ENCODE measurements at places on chromosomes 5 and 9.

- peak; percentile 45 for DNase-seq
Observed at GRCh38 chr9:134205672-134206310, 41.4 kb upstream of the RNU6ATAC start.

DNA sequence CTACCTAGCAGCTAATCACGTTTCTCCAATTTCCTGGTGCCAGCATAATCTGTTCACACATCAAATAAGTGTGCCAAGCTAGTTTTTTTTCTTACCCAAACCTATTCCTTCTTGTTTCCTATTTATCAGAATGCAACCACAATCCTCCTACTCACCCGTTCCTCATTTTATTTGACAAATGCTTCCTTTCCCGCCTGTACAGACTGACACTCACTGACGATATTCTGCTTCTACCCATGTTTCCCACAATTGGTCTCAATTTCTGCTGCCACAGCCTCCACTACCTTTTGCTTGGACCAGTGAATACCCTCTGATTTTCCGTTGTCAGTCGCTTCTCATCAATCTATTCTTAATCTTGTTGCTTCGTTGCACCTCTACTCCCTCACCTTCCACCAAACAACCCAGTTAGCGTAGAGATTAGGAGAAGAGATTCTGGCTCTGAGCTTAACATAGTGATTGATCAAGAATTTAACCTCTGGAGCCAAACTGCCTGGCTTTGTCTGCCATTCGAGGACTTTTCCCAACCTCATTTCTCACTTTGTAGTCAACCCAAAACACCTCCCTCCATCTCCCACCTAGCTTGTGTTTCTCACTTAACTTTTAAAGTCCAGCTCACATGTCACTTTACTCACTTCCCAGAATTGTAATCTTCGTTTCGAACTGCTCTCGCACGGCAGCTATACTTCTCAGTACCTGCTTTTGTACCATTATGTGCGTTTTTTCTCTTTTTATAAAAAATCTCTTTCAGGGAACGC is 729 bp upstream of the TMEM38B start:
- no peak for DNase-seq

DNA sequence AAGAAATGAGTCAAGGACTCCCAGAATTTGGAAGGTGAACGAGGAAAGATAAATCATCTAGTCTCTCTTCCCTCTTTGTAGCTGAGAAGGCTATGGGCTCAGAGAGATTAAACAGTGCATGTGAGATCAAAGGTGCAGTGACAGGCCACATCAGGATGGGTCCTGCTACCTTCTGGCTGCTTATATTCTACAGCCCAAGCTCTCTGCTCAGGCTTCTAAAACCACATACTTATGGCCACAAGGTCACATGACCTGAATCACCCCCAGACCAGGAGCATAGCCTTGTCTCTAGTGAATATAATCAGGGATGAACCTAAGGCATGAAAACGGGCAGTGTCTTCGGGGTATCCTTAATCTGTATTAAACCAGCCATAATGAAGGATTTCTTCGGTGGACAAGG is 158.9 kb downstream of the SEMA5A start:
- DNase-seq = no peak

GRCh38 chr5:138983984-138984383 is 108.8 kb upstream of the LRRTM2 start:
- DNase-seq = no peak

DNA sequence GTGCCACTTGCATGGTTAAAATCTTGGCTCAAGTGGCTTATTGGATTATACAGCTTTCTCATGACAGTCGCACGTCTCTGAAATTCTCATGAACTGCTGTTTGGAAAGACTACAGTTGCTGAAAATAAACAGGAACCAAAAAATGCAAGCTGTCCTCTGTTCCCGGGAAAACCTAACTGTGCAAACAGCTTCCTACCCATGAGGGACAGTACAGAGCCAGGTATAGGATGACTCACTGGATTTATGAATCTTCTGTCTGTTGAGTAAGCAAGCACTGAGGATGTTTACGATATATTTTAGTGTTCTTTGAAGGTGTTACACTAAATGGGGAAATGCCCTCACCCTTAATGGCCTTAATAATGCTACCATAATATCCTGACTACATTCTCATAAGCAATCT is 380.3 kb upstream of the TNC start:
- DNase-seq = no peak

- no peak for DNase-seq
Observed at GRCh38 chr5:68612972-68613371, 397.4 kb downstream of the PIK3R1 start.

DNA sequence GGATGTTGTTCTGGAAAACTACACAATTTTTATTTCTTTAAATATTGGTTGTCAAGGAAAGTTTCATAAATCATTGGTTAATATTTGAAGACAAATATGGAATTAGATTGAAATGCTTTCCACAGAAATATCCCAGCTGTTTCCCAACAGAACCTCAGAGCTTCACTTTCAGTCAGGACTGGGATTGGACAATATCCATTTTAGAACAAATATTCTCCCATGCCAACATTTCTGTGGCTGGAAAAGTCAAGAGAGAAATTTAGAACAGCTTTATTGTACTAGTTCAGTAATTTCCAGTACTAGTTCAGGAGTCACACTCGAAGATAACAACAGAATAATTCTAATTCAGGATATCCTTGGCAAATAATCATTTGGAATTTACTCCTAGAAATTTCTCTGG is 116.1 kb upstream of the TUT7 start:
- no peak for DNase-seq

GRCh38 chr9:134968011-134968822 is 50.5 kb upstream of the FCN1 start:
- peak; percentile 18 for DNase-seq

GRCh38 chr5:111495159-111495558 is 17.2 kb downstream of the STARD4 start:
- no peak for DNase-seq

DNA sequence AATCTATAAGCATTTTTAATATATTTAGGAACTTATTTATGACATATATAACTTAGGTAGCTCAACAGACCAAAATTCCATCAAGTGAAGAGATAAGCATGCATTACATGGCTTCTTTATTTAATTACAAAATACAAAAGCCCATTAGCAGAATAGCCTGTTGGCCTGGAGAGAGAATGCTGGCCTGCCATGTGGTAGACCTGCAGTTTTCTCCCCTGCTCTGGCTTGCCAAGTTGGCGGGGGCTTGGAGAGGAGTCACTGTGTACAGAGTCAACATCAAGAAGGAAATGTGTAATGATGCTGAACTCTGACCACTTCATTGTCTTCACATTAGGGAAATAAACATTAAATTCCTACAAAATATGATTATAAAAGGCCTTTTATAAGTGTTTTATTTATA is 69.8 kb upstream of the CNTLN start:
- DNase-seq = no peak

DNA sequence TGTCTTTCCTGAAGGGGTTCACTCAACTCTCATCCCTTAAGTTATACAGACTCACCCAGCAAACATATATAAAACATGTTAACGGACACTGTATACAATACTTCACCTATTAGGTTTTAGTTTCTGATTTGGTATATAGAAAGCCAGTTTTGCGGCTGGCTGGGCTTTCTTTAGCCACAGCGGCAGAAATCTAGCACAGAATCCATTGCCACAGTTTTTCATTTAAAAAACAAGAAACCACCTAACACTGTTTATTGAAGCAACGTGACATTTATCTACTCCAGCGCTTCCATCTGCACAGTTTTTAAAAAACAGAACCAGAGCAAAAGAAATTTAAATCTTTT is 67.3 kb downstream of the SNX30 start:
- no peak for DNase-seq

DNA sequence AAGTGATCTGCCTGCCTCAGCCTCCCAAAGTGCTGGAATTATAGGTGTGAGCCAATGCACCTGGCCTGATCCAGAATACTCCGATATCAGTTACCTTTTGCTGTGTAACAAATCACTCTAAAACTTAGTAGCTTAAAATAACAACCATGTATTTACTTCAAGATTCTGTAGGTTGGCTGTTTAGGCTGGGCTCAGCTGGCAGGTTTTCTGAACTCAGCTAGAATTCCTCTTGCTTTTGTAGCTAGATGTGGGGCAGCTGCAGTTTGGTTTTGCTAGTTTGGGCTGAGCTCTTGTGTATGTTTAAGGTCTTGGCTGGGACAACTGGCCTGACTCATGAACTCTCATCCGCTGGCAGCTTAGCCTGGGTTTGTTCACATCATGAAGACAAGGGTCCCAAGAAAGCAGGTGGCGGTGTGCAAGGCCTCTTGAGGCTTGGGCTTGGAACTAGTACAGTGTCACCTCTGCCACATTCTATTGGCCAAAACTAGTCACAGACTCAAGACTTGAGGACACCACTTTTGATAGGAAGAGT is 138.3 kb upstream of the SHB start:
- no peak for DNase-seq

DNA sequence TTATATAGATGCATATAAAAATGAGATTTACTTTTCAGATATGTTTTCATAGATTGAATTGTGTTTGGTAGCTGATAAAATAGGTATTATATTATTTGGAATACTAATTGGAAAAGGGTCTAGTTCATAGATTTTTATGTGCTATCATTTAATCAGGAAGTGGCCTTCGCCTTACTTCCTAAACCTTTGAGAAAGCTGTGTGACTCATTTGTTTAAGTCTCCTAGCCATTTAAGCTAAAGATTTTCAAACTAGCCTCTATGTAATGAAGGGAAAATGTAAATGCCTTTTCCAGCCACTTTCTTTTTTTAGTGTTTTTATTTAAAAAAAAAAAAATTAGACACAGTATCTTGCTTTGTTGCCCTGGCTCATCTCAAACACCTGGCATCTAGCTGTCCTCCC is 97.5 kb downstream of the DMXL1 start:
- peak; percentile 4 for DNase-seq
